Activated naive CD8-positive, alpha-beta T cell treated with anti-CD3 and anti-CD28 coated beads, Interleukin-2, amount 10 ng/mL, durations not matched to agents 7 days and 5 days (primary cell): ENCODE measurements at places on chromosomes 2 and 18. TPM values are rescaled to one million over a fixed set of nuclear protein-coding genes. Genes with fewer than 3 reads are reported as not detected.
A peak's percentile ranks its signal among the peaks of the same experiment; 100 is the strongest.

DNA sequence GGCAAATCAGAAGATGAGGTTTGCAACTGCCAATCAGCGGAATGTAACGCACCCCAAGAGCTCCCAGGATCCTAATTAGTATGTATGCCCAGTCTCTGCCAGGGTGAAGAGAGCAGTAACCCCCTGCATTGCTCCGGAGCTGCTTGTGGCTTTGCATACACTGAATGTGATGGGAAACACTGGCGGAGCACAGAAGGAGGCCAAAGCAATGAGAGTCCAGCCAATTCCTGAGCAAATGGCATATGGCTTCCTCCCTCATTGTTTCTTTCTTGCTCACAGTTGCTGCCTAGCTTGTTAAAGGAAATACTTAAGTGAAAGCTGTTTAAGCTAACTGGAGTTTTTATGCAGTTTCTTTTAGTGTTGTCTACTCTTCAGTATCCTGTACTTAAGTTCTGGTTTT lies 343.5 kb upstream of the NT5C1B start:
- H3K4me3 ChIP-seq, result no peak overlapping the region
- no peak for DNase-seq
- no peaks in the 10 kb centered on the region for H3K4me1 ChIP-seq

DNA sequence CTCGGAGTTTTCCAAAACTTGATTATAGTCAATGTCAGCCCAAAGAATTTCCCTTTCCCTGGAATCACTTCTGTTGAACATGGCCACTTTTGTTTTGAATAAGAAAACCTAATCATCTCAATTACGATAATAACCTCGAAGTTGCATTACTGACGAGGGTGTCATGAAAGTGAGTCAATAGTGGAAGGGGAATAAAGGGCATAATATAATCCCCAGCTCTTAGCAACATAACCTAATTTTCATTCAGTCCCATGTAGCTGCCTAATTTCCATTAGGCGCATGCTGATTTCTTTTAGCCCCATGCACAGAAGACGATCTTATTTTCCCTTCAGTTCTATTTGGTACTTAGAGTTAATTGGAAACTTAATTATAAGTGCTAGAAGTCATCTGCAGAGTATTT lies 51.1 kb upstream of the RAPH1 start:
- peaks cover under 1% of the 10 kb centered on the region for H3K36me3 ChIP-seq
- peaks cover 17% of the 10 kb centered on the region for H3K27me3 ChIP-seq
- DNase-seq, result no peak
- H3K4me3 ChIP-seq, result no peak overlapping the region
- H3K27ac ChIP-seq, result no peak overlapping the region

DNA sequence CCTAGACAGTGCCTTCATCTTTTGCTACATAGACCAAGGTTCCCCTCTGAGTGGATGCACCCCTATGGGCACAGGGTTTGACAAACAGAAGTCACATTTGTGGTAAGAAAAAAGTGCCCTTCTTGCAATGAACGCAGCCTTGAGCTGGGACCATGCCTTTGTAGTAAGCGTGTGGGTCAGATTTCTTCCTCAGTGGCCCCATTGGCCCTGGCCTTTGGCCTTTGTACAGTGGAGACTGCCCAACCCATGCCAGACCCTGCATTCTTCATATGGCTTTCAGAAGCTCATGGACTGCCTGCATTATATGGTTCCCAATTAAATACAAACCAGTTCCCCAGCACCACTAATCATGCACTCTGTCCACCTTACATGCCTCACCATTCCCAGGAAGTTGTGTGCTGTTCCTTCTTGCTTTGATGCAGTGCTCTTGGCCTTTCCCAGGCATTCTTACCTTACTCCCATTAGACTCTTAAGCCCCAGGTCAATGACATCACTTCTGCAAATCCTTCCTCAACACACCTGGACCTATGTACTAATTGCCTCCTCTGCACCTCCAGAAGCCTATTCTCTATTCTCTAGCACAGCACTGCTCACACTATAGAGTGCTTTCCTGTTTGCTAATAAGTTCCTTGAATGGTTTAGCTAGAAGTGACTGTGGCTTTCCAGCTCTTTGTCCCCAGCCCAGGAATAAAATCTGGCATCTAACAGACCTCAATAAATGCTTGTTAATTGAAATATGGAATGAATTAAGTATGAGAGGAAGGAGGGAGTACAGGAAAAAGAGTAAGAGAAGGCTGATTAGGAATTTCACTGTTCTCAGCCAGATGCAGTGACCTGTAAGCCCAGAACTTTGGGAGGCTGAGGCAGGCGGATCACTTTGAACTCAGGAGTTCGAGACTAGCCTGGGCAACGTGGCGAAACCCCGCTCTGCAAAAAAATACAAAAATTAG lies 60.2 kb downstream of the TMEM247 start:
- H3K27me3 ChIP-seq, result no peaks in the 10 kb centered on the region
- no peak for DNase-seq
- H3K27ac ChIP-seq, result peak overlapping the region; percentile 0
- peaks cover 9% of the 10 kb centered on the region for H3K36me3 ChIP-seq

DNA sequence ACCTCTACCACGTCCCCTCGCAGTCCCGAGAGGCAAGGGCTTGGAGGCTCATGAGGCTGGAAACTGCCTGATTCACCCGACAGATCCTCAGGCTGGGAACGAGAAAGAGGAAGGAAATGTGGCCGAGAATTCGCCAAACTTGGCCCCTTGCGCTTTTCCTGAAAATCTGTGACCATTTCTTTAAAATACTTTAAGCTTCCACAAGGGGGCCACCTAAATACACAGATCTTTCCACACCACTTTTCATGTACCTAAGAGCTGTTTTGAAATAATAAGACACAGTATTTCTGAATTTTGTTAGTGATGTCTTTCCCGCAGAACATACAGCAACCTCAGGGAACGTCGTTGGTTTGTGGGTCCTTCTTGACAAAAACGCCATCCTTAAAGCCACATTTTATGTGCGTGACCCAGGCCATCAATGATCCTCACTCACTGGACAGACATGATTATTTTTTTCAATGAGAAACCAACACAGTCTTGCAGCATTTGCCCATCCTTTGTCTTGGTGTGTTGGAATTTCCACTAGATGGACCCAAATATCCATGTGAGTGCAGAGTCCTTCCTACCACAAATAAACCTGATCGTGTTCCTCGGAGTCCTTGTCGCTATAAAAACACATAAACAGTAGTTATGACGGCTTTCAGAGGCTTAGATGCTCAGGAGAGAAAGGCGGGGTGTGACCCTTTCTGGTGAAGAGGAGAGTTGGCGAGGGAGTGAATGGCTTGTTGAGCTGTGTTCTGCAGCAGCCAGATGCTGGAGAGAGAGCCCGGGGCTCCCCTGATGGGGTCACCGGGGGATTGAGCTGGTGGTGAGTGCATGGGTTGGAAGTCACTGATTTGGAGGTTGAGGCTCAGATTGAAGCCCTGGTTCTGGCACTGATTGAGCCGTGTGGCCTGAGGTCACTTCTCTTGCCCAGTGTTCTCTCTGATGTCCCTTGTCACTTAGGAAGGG lies 25.0 kb downstream of the DCDC2C start:
- no peak for DNase-seq
- H3K4me1 ChIP-seq, result peaks cover 7% of the 10 kb centered on the region
- H3K27ac ChIP-seq, result no peak overlapping the region
- no peaks in the 10 kb centered on the region for H3K36me3 ChIP-seq
- H3K27me3 ChIP-seq, result peaks cover 6% of the 10 kb centered on the region

DNA sequence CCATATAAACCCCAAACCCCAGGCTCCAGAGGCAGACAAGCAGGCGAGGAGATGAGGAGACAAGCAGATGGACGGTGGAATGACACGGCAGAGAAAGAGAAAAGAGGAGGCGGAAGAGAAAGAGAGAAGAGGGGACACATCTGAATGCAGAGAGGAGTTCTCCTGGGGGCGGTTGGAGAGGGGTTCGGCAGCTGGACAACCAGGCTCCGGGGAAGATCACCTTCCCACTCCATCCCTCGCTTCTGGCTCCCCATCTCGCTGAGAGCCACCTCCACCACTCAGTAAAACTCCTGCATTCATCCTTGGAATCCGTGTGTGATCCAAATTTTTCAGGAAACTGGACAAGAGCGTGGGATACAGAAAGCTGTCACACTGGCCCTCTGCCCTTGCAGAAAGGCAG lies 966.7 kb upstream of the NXPH2 start:
- H3K4me1 ChIP-seq, result no peaks in the 10 kb centered on the region
- DNase-seq, result no peak
- no peak overlapping the region for H3K4me3 ChIP-seq
- H3K27me3 ChIP-seq, result no peaks in the 10 kb centered on the region

DNA sequence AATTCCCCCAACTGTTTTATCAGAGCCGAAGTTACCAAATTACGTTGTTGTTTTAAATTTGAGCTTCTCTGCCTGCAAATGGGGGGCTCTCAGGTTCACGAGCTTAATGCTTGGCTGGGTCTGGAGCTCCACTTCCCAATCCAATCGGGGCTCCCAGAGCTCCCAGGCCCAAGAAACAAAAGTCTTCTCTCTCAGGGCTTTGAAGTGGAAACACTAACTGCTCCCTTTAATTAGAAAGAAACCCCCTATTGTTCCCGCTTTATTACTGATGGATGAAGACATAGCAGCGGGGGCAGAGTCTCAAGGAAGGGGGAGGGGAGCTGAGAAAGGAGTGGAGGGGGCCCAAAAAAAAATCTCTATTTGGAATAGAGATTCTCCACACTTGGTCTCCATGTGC lies 15.6 kb upstream of the PKDCC start:
- peaks cover 14% of the 10 kb centered on the region for H3K27me3 ChIP-seq
- no peak for DNase-seq
- no peak overlapping the region for H3K27ac ChIP-seq
- no peak overlapping the region for H3K4me3 ChIP-seq

DNA sequence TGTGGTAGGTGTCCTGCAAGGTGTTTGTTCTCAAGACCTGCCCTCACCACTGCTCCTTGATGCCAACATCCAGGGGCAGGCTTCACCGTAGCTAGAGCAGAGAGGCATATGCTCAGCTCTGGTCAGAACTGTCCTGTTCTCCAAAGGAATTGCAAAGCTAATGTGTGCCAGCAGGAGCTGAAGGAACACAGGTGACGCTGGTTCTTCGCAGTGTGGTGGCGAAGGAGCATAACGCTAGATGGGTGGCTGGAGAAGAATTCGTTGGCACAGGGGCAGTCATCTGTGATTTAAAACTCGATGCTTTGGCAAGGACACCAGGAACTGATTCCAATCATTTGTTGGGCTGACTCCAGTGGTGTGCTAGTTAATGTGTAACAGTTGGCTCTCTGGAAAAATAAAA lies 11.4 kb upstream of the PER2 start:
- peaks cover 10% of the 10 kb centered on the region for H3K27me3 ChIP-seq
- no peaks in the 10 kb centered on the region for H3K36me3 ChIP-seq
- H3K4me3 ChIP-seq, result no peak overlapping the region
- no peak for DNase-seq

XIRP2 gene
- not detected for total RNA-seq

HAAO gene
- total RNA-seq, result not detected

ATAD2B gene
- 34.6 TPM for total RNA-seq

MC2R gene
- total RNA-seq, result not detected

SRD5A2 gene
- not detected for total RNA-seq
